ENCODE measurements at places on chromosomes 7 and 10. TPM values are rescaled to one million over a fixed set of nuclear protein-coding genes. Genes with fewer than 3 reads are reported as not detected.

The NEURL1 gene
- total RNA-seq = 7.2 TPM

The FAM107B gene
- total RNA-seq = 11.0 TPM

The CALML3 gene
- not detected for total RNA-seq

The RAB18 gene
- total RNA-seq = 12.7 TPM
